ENCODE measurements at places on chromosomes 12 and 14. TPM values are rescaled to one million over a fixed set of nuclear protein-coding genes. Genes with fewer than 3 reads are reported as not detected.

The MYF6 gene
- not detected for total RNA-seq

The PRPH gene
- 2.7 TPM for total RNA-seq

DNA sequence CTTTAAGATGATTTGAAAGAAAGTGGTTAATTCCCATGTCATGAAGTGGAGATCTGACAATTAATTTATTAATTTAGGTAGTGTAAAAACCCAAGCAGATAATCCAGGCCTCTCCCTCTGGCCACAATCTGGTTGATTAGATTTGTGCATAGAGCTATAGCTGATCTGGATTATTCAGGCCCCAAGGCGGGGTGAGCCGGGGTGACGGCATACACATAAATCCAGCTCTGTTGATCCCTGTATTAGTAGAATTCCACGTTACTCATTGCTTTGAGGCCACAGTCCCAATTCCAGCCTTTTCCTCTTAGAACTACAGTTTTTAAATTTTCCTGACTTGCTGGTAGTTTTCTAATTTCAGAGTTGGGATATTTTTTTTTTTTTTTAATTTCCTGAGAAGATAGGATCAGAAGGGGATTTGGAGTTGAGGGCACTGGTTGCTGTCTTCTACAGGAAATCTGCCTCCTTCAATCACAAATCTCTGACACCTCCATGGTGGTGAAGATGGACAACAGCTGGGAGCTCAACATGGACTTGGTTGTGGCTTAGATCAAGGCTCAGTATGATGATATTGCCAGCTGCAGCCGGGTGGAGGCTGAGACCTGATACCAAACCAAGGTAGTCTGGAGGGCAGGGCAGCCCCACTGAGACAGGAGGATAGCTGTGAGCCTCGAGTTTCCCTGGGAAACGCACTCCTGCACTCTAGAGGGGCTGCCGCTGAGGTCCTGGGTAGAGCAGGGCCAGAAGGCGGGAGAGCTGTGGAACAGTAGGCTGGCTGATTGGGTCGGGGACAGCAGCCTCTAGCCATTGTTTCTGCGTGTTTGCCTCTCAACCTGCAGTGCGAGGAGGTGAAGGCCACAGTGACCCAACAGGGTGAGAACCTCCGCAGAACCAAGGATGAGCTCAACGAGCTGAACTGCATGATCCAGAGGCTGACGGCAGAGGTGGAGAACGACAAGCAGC, 19.4 kb downstream of the KRT85 start:
- DNase-seq: no peak

DNA sequence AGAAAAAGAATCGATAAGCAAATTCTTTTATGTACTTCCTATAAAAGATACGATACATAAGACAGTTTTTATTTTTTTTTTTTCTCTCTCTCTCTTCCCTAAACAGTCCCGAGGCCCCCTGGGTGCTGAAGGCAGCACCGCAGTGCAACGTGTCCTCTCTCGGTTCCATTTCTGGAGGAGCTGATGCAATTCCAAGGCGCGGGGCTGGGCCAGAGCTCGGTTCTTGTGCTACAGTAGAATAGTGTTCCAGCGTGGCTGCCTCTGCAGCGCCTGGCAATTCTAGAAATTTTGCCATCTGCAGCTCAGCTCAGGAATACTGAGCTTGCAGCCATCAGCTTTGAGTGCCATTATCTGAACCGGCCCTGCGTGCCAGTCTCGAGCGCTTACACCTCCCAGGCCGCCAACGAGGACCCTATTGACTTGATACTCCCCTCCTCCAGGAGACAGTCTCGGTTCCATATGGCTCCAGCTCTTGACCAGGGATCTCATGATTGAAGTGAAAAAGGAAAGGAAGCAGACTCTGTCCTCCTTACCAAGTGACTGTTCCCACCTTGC, 630 bp downstream of the ALDH1L2 start:
- peak; percentile 37 for DNase-seq

All from kidney (tissue), 22 donors.